ENCODE measurements at places on chromosomes 7 and 10.
A peak's percentile ranks its signal among the peaks of the same experiment; 100 is the strongest.

- no peak for DNase-seq
Observed at GRCh38 chr10:99422529-99423096, 7.8 kb downstream of the GOT1 start.

GRCh38 chr10:97593421-97593820 is 3.9 kb downstream of the C10orf62 start:
- DNase-seq, result no peak

DNA sequence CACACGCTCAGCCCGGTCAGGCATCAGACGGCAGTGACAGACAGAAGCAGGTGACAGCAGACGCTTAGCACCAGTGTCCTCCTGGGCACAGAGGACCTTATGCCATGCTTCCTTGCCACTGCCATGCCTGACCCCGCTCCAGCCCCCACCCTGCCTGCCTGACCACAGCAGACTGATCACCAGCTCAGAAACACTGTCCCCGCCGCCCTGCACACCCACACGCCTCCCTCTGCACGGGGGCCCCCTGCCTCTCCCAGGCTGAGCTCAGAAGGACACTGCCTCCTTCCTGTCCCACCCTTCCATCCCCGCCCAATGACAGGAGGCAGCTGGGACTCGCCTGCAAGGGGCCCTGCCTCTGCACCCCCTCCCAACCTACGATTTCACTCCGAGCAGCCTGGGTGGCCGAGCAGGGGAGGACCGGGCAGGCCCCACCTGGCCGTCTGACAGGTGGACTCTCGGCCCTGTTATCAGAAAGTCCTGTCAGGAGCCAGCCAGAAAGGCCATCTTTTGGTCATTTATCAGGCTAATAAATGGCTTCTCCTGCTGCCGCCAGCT is 183.4 kb downstream of the ELFN1 start:
- DNase-seq, result no peak

GRCh38 chr7:40899151-40899550 is 764.3 kb downstream of the SUGCT start:
- no peak for DNase-seq

GRCh38 chr10:3051692-3052091 is 15.7 kb upstream of the PFKP start:
- DNase-seq, result no peak

- no peak for DNase-seq
Observed at GRCh38 chr7:45253368-45253767, 95.8 kb downstream of the RAMP3 start.

GRCh38 chr10:21732067-21732772 is 198.2 kb downstream of the MLLT10 start:
- DNase-seq, result peak; percentile 18

GRCh38 chr7:16804674-16805439 is at the start of gene AGR2:
TSS of gene AGR2 (minus strand) at chr7:16804999. CDS start at chr7:16801796, 3,203 bp downstream.
- no peak for DNase-seq

- no peak for DNase-seq
Observed at GRCh38 chr10:62590306-62590705, 214.2 kb upstream of the ADO start.

DNA sequence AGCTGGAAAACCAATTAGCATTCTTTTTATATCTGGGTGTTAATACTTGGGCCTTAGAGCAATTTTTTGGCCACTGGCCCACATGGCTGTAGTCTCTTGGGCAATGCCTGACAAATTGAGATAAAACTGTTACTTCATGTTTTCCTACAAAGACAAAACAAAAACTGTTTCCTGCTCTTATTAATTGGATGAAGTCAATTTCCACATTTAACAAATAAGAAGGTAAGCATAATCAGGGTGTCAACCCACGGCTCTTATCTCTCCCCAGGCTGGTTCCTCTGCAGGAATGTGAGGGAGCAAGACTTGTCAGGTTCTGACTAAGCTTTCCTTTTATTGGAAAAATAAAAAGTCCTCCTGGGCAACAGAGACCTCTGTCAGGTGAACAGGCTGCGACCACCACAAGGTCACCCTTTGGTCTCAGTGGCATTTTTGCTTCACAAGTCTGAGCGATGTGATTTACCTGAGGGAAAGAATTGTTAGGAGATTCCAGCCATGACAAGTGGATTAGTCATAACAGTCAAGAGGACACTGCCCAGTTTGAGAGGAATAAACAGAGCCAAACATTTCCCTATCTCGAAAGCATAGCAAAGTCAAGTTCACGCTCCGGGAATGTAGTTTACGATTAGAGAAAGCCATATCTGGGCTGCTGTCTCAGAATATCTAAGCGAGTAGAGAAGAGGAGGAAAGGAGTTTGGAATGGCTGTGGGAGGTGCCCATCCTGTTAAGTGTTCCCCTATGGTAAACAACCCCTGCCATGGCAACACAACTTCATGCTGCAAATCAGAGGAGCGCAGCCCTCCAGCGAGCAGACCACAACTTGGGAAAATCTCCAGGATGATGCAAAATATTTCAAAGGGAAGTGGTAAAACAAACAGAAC is 144.4 kb downstream of the TES start:
- DNase-seq, result no peak

Data from stimulated activated CD4-positive, alpha-beta T cell treated with anti-CD3 and anti-CD28 coated beads, Interleukin-15, amount 100 ng/mL, for 48 hours (primary cell).